ENCODE measurements at places on chromosomes 3 and 15. TPM values are rescaled to one million over a fixed set of nuclear protein-coding genes. Genes with fewer than 3 reads are reported as not detected.

SLC2A2 gene
- not detected for total RNA-seq

SMCO1 gene
- total RNA-seq, result not detected

NR1I2 gene
- 0.82 TPM for total RNA-seq

SAMD7 gene
- total RNA-seq, result not detected

NTRK3 gene
- 34.6 TPM for total RNA-seq

DYNLT2B gene
- 36.7 TPM for total RNA-seq

RFT1 gene
- 6.1 TPM for total RNA-seq

CNTN3 gene
- total RNA-seq, result 50.1 TPM

P2RY13 gene
- total RNA-seq, result 1.6 TPM

TMIE gene
- 1.2 TPM for total RNA-seq

CASR gene
- total RNA-seq, result not detected

SGO1 gene
- 1.6 TPM for total RNA-seq
